GM06990 (cell line): ENCODE measurements at places on chromosomes 6 and 20.
A peak's percentile ranks its signal among the peaks of the same experiment; 100 is the strongest.

DNA sequence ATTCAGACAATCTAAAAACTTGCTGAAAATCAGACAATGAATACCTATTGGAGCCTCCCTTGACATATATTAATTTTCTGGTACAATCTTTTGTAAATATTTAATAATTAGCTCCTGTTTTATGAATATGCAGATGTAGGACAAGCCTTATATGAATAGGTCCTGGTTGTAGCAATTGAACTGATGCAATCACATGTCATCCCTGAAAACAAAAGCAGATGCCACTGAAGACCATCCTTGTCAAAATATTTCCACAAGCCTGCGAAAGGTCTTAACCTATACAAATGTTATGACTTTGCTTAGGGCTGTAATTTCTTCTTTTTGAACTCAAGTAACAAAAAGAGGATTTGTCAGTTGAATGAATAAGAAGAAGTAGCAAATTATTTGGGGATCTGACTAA lies 722.1 kb downstream of the EYS start:
- no peak for DNase-seq

GRCh38 chr20:48339986-48340882 lies 487.6 kb downstream of the PREX1 start:
- peak; percentile 71 for DNase-seq

- DNase-seq, result no peak
Measured at GRCh38 chr20:45361793-45362192, 1.2 kb upstream of the SYS1 start.

DNA sequence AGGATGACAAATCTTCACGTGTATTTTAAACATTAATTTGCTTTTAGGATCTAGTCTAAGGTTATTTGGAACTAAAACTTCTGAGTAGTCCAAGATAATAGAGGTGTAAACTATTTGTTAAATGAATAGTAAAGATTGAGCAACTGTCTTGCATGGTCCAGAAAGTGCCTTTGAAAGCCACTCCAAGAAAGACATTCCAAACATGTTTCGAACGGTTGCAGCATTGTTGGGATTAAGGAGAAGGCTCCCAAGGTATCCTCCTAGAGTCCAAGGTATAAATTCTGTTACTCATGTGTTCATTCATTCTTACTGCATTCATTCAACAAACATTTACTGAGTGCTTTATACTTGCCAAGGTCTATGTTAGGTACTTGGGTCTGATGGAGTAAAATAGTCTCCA lies 28.8 kb upstream of the MYLK2 start:
- DNase-seq, result no peak

- DNase-seq, result no peak
Measured at GRCh38 chr20:4406627-4407026, 315.1 kb upstream of the PRND start.

DNA sequence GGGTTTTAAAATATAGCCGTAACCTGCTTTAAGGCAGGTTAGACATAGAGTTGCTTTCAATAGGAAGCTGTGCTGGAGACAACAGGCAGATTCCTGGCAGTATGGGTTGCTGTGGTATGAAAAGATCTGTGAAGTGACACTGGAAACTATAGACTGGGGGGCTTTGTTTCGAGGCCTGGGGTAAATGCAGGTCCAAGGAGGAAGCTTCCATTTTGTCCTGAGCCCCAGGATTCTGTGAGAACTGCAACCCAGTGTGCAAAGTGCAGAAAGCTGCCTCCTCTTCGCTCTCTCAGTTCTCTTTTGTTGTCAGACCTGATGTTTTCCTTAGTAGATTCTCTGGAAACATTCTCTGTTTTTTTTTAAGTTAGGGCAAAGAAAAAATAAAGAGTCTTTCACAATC lies 86.9 kb downstream of the LYRM4 start:
- DNase-seq, result no peak

DNA sequence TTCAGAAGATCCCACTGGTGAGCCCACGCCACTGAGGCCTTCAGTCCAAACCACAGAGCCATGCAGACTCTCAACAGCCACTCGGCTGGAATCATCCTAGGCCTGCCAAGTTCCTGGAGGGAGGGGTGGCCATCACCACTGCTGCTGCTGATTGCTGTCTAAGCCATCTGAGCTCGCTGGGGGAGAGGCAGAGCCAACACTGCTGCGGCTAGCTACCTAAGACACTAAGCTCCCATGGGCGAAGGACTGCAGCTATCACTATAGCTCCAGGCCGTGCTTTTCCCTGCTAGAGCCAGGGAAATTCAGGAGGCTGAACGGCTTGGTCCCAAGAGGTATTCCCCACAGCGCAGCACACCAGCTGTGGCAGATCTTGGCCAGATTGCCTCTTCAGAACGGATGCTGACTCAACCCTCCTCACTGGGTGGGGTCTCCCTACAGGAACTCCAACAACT lies 73.6 kb downstream of the TBC1D32 start:
- DNase-seq, result no peak

DNA sequence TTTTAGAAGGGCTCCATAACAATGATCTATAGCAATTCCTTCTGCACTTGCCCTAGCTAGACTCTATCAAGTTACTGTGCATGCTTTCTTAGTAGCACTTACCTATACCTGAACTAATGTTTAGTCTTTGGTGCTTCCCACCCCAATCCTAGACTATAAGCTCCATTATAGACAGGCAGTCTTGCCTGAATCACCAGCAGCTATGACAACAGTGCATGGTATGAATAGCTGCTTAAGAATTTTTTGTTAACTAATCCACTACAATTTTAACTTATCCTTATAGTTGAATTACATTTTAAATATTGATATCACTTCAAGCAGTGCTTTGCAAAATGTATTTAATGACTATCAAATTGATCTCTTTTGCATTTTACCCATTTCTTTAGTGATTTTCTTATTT lies 164.3 kb downstream of the RPS12 start:
- DNase-seq, result no peak

DNA sequence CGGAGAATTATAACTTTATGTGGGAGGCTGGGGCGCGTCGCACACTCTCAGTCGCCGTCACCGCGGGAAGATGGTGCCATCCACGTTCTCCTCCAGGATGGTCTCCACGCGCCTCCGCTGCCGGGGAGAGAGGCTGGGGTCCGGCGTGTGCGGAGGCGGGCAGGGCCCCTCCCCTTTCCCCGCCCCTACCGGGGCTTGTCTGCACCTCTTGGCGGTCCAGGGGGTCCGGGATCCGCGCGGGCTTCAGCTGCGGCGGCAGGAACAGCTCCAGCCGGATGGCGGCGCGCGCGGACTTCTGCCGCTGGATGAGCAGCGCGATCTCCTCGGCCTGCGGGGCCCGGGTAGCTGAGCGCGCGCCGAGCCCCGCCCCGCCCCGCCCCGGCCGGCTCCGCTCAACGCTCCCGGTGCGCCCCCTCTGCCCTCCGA lies 807 bp downstream of the LKAAEAR1 start:
- DNase-seq, result peak; percentile 73

DNA sequence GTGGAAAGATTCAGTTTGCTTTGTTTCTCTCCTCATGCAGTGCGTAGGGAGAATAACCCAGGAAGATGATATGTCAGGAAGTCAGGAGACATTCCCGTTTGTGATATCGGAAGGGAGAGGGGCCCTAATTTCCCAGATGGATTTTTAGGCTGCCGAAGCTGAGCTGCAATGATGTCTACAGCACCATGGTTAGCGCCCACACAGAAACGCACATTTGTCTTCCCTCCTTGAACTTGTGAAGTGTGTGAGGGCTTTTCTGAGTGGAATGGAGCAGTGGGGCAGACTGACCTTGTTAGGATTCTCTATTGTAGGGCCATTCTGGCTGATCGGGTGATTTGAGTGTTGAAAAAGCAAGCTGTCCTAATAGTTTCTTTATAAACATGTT lies 191.3 kb upstream of the ARG1 start:
- no peak for DNase-seq

DNA sequence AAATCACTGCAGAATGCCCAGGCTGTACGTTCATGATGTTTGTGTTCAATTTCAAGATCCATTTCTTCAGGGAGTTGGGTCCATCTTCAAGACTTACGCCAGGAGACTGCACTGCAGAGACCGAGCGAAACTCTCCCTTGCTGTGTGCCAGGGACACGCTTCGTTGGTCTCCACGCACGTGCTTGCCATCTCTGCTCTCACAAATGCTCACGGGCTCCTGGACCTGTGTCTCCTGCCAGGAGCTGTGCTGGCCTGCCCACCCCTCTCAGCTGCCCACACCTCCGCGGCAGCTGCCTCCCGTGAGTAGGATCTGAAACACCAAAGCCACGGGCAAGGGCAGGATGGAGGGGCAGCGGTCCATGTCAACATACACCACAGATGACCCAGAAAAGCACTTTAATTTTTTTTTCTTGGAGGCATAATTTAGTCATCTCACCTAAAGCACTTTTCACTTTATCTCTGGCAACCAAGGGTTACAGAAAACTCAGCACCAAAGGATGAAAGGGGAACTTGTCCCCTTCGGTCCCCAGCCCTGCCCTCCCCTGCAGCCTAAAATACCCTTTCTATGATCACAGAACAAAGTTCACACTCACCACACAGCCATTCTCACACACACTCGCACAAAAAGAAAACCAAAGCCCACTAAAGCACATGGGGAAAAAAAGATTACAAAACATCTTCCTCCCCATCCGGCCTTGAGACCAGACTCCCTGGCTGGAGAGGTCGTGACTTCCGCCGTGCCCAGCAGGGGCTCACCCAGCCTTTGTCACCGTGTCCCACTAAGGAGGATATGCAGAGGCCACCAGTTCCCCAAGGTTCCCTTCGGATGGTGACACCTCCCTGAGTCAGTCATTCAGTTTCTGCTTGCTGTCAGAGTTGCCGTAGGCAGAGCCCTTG lies 137.9 kb downstream of the AGPAT4 start:
- DNase-seq, result no peak

DNA sequence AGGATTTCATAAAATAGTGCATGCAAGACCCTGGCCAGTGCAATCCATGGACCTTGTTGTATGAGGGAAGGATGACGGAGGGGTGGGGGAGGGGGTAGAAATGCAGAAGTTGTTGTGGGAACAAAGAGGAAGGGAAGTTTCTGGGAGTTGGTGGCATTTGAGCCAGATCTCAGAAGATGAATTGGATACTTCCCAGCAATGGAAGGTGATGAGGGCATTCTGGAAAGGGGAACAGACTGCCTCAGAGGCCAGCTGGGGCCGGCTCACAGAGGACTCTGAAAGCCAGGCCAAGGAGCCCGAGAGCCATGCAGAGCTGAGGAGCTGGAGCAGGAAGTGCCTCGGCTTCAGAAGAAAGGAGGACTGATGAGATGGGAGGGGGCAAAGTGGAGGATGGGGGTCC lies 2.7 kb downstream of the TMEM74B start:
- DNase-seq, result no peak

GRCh38 chr6:168979254-168979653 lies 274.4 kb downstream of the THBS2 start:
- DNase-seq, result no peak

DNA sequence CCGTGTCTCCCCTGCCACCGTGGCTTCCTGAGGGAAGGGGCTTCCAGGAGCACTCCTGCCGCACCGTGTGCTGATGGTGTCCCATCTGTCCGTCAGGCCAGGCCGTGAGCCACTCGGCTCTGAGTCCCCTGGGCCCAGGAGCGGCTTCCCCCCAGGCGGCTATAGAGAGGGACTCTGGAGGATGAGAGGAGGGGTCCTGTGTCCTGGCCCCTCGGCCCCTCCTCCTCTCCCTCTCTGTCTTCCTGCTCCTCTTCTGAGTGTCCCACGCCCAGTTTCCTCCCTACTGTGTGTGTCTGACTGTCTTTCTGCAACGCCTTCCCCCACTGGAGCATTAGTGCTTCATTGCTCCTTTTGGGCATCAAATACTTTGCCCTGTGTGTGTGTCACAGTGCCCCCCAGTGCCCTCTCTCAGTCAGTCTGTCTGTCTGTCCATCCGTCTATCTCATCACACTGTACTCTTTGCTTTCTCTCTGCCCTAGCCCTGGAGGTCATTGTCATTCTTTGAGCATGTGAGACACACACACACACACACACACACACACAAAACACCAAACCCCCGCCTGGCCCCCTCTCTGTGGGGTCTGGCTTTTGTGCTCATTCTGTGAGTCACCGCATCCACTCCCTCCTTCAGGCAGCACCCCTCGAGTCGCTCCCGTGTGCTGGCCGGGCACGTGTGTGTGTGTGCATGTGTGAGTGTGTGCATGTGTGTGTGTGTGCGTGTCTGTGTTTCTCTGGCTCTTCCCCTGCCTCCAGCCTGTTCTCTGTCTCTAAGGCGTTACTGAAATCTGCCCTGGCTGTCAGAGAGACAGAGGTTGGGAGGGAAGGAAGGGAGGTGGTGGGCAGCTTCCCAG lies 71.9 kb downstream of the SRC start:
- DNase-seq, result no peak

- DNase-seq, result no peak
Measured at GRCh38 chr20:7503501-7503900, 436.8 kb downstream of the HAO1 start.

- no peak for DNase-seq
Measured at GRCh38 chr20:57508381-57508780, 16.6 kb downstream of the CTCFL start.

DNA sequence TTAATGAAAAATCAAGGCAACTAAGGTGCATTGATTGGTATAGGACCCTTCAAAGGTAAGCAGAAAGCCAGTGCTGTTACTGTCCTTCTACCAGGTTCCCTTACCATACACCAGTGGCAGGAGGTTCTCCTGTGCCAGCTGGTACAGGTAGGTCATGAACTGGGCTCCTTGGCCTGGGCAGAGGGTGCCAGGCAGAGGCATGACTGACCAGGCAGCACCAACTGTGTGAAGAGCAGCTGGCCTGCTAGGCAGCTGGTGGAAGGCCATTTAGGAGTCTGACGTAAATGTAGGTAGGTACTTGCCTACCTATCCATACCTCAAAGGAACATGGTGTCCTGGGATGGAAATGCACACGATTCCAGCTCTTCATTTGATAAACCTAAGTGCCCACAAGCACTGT lies 23.3 kb downstream of the PCNA start:
- DNase-seq, result no peak

- DNase-seq, result no peak
Measured at GRCh38 chr6:23305325-23305943, 736.1 kb downstream of the HDGFL1 start.

- no peak for DNase-seq
Measured at GRCh38 chr6:13395272-13396237, 67.2 kb upstream of the TBC1D7 start.

GRCh38 chr6:132168961-132169360 lies 217.8 kb upstream of the CCN2 start:
- DNase-seq, result no peak

DNA sequence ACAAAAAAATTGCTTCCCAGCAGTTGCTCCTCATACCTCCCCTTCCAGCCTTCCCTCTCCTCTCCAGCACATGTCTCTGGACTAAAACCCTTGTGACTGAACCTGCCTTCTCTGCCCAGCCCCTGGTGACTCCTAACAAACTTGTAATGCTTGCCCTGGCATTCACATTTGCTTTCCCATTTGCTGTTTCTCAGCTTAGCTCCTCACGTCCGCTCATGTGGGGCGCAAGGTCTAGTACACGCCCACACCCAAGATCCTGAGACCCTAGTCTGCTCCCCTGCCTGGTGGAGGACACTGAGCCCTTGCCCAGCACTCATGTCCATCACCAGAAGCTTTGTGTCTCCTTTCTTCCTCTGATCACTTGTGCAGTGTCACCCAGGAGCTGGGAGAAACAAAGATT lies 18.3 kb upstream of the RBPJL start:
- DNase-seq, result no peak
